T-helper 2 cell treated with Interferon-gamma antibody and Interleukin-4, amounts not matched to agents 5 μg/mL and 100 μg/mL, for 36 hours (primary cell): ENCODE measurements at places on chromosomes 4 and X.

DNA sequence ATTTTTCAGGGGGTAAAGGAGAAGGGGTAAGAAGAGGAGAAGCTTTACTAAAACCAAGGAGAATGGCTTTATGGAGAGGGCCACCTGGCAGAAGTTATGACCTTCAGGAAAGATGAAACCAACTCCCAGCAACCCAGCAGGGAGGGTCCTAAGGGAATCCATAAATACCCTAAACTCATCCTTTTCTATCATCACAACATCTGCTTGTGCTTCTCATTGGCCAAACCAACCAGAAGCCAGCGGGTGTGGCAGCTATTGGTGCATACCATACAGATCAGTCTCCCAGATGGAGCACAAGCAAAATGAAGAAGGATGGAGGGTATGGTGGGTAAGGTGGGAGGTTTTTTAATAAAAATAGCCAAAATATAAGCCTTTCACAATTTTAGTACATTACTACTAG, 58.5 kb upstream of the ARSJ start:
- DNase-seq: no peak
- H3K27ac ChIP-seq: no peak overlapping the region
- peaks cover 17% of the 10 kb centered on the region for H3K27me3 ChIP-seq
- H3K4me1 ChIP-seq: peaks cover 7% of the 10 kb centered on the region

DNA sequence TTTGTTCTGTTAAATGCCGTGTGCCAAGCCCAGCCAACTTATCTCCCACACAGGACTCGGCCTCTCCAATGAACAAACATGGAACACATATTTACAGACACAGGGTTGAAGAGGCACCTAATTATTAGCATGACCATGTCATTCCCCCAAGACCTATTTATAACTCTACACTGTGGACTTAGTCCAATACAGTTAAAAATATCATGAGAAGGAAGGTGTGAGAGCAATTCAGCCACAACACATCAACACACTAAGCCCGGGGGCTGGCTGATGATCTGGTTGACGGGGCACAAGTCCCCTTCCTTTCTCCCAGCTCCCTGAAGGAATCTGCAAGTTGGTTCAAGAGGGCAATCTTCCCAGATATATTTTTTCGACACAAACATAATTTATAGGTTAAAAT, 28.1 kb downstream of the MANBA start:
- no peak overlapping the region for H3K4me3 ChIP-seq
- no peaks in the 10 kb centered on the region for H3K27me3 ChIP-seq
- H3K4me1 ChIP-seq: peaks cover 13% of the 10 kb centered on the region
- peaks cover 31% of the 10 kb centered on the region for H3K36me3 ChIP-seq
- no peak for DNase-seq
- no peak overlapping the region for H3K27ac ChIP-seq

GRCh38 chr4:38654273-38654672, 9.7 kb upstream of the KLF3 start:
- peaks cover 18% of the 10 kb centered on the region for H3K4me1 ChIP-seq
- H3K27me3 ChIP-seq: peaks cover 53% of the 10 kb centered on the region
- H3K36me3 ChIP-seq: no peaks in the 10 kb centered on the region
- H3K4me3 ChIP-seq: peak overlapping the region; percentile 53

DNA sequence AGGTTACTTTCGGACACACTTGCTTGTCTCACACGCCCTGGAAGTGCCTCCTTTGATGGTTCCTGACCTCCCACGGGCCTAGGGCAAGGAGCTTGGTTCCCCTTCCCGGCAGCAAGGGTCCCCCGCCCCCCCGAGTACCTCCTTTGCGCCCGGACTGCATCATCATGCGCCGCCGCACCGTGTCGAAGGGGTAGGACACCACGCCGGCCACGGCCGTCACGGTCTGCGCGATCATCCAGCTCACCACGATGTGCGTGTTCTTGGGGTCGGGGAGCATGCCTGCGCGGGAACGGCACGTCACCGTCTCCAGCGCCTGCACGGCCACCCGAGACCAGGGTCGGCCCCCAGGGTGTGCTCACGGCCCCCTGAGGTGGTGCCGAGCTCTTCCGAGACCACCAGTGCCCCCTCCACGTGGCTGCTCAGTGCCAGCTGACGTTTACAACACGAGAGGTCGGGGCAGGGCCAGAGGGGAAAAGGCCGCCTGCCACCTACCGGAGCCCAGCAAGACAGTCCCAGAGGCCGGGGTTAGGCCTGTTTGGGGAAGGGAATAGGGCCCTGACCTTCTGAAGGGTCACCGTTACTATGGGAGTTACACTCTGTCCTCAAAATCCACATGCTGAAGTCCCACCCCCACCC, 4.7 kb downstream of the SLC25A6 start:
- H3K27ac ChIP-seq: no peak overlapping the region
- H3K27me3 ChIP-seq: no peaks in the 10 kb centered on the region
- peaks cover 63% of the 10 kb centered on the region for H3K36me3 ChIP-seq
- DNase-seq: no peak
- H3K4me1 ChIP-seq: peaks cover 5% of the 10 kb centered on the region
- no peak overlapping the region for H3K4me3 ChIP-seq

GRCh38 chr4:101187841-101188240, 159.5 kb downstream of the PPP3CA start:
- peaks cover 15% of the 10 kb centered on the region for H3K4me1 ChIP-seq
- H3K4me3 ChIP-seq: no peak overlapping the region
- no peak overlapping the region for H3K27ac ChIP-seq

GRCh38 chrX:54808109-54808604, 612 bp downstream of the MAGED2 start:
- H3K27ac ChIP-seq: peak overlapping the region; percentile 85
- DNase-seq: no peak
- H3K27me3 ChIP-seq: peaks cover 22% of the 10 kb centered on the region
- H3K36me3 ChIP-seq: peaks cover 10% of the 10 kb centered on the region
- H3K4me1 ChIP-seq: peaks cover 13% of the 10 kb centered on the region

DNA sequence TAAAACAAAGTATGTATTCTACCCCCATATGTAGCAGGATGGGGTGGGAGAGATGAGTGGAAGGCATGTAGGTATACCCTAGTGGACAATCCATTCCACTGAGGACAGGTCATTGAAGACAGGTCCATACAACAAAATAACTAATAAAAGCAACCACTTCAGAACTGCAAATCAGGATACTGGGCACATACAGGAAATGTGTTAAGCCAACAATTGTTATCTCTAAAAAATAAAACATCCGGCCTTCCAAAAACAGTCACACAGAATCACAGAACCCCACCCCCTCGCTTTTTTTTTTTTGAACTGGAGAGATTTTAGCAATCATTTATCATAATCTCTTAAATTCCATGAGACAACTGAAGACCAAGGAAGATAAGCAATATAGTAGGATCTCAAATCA, 112.9 kb downstream of the FRYL start:
- peaks cover 29% of the 10 kb centered on the region for H3K4me1 ChIP-seq
- no peaks in the 10 kb centered on the region for H3K27me3 ChIP-seq
- peaks cover 17% of the 10 kb centered on the region for H3K36me3 ChIP-seq
- no peak overlapping the region for H3K4me3 ChIP-seq
- DNase-seq: no peak

DNA sequence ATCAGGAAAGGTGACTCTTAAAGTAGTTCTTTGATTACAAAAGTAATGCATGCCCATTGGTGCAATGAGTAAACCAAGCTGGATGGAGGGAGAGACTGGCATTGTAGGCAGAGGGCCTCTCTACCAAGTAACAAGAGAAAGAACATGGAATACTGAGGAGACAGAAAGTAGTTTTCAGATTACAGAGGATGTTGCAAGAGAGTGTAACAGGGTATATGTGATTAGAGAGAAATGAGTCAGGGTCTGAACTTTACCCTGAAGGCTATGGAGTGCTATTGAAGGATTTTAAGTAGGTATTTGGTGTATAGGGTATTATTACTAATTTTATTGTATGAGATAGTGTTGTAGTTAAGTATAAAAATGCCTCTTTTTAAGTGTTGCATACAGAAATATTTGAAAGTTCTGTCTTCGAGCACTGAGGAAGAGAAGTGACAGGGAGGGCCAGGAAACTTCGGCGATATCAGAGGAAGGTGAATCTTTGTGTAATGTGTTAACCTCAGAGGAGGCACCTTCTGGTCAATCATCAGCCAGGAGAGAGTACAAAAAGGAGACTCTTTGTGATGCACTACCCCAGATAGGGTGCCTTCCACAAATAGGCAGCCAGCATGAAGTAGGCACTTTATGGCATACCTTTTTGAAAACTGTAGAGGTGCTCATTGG, 8.2 kb downstream of the NKAP start:
- DNase-seq: no peak
- H3K36me3 ChIP-seq: peaks cover 22% of the 10 kb centered on the region
- no peaks in the 10 kb centered on the region for H3K4me1 ChIP-seq
- H3K4me3 ChIP-seq: no peak overlapping the region
- H3K27me3 ChIP-seq: no peaks in the 10 kb centered on the region

GRCh38 chrX:15679246-15679645, 14.6 kb upstream of the CLTRN start:
- H3K36me3 ChIP-seq: peaks cover 7% of the 10 kb centered on the region
- H3K27ac ChIP-seq: no peak overlapping the region
- peaks cover 7% of the 10 kb centered on the region for H3K4me1 ChIP-seq
- no peaks in the 10 kb centered on the region for H3K27me3 ChIP-seq
- H3K4me3 ChIP-seq: no peak overlapping the region

DNA sequence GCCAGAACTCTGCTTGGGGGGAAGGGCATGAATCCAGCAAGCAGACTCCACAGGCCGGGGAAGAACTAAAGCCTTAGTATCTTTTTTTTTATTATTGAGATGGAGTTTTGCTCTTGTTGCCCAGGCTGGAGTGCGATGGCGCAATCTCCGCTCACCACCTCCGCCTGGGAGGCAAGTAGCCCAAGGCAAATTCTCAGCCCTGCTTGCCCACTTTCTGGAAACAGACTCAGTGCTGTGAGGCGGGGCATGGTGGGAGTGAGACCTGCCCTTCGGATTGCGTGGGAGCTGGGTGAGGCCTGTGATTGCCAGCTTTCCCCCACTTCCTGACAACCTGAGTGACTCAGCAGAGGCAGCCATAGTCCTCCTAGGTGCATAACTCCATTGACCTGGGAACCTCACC, 348.8 kb downstream of the GASK1B start:
- H3K27ac ChIP-seq: no peak overlapping the region
- H3K27me3 ChIP-seq: no peaks in the 10 kb centered on the region
- H3K4me1 ChIP-seq: no peaks in the 10 kb centered on the region
- H3K4me3 ChIP-seq: no peak overlapping the region

GRCh38 chr4:4420421-4420820, 33.5 kb downstream of the NSG1 start:
- no peak for DNase-seq
- peaks cover 15% of the 10 kb centered on the region for H3K4me1 ChIP-seq
- peaks cover 11% of the 10 kb centered on the region for H3K36me3 ChIP-seq

GRCh38 chrX:47420265-47420664, 49.9 kb downstream of the ZNF157 start:
- H3K27ac ChIP-seq: no peak overlapping the region
- no peak for DNase-seq
- no peaks in the 10 kb centered on the region for H3K36me3 ChIP-seq
- H3K4me3 ChIP-seq: no peak overlapping the region

DNA sequence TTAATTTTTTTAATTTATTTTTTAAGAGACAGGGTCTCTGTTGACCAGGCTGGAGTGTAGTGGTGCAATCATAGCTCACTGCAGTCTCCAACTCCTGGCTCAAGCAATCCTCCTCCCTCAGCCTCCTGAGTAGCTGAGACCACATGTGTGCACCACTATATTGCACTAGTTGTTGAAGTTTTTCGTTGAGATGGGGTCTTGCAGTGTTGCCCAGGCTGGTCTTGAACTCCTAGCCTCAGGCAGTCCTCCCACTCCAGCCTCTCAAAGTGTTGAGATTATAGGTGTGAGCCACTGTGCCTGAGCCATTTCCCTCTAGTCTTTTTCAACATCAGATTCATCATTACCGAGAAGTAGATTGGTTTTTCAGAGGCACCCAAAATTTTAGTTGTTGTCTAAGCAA, 165.7 kb downstream of the DCLK2 start:
- H3K4me1 ChIP-seq: no peaks in the 10 kb centered on the region
- H3K4me3 ChIP-seq: no peak overlapping the region
- H3K27me3 ChIP-seq: peaks cover 5% of the 10 kb centered on the region
- DNase-seq: no peak
- H3K27ac ChIP-seq: no peak overlapping the region

DNA sequence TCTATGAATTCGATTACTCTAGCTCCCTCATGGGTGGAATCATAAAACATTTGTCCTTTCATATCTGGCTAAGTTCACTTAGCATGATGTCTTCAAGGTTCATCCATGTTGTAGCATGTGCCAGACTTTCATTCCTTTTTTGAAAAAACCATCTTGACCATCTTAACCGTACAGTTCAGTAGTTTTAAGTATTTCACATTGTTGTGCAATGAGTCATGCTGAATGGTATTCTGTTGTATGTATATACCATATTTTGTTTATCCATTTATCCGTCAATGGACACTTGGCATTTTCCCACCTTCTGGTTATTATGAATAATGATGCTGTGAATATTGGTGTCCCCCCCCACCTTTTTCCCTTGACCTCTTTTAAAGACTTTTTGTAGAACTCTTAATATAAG, 72.4 kb upstream of the TLR2 start:
- no peak for DNase-seq
- peaks cover 18% of the 10 kb centered on the region for H3K4me1 ChIP-seq
- H3K4me3 ChIP-seq: no peak overlapping the region
- no peak overlapping the region for H3K27ac ChIP-seq
- peaks cover 58% of the 10 kb centered on the region for H3K36me3 ChIP-seq

GRCh38 chr4:87749883-87750282, 49.5 kb upstream of the IBSP start:
- H3K4me1 ChIP-seq: no peaks in the 10 kb centered on the region
- H3K27ac ChIP-seq: no peak overlapping the region
- no peaks in the 10 kb centered on the region for H3K36me3 ChIP-seq
- no peak overlapping the region for H3K4me3 ChIP-seq

DNA sequence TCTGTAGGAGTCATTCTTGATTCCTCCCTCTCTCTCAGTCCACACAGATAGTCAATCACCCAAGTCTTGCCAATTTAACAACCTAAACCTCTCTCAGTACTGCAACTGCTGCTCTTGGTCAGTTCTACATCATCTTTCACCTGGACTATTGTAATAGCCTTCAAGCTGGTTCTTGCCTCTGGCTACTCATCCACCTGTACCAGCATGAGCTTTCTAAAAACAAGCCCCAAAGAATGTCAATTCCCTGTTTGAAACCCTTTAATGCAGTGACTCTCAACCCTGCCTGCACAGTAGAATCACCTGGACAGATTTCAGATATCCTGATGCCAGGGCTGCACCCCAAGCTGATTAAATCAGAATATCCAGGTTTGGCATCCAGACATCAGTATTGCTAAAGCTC, 48.3 kb downstream of the VGLL1 start:
- H3K4me3 ChIP-seq: no peak overlapping the region
- DNase-seq: no peak
- H3K27ac ChIP-seq: no peak overlapping the region
- no peaks in the 10 kb centered on the region for H3K36me3 ChIP-seq

DNA sequence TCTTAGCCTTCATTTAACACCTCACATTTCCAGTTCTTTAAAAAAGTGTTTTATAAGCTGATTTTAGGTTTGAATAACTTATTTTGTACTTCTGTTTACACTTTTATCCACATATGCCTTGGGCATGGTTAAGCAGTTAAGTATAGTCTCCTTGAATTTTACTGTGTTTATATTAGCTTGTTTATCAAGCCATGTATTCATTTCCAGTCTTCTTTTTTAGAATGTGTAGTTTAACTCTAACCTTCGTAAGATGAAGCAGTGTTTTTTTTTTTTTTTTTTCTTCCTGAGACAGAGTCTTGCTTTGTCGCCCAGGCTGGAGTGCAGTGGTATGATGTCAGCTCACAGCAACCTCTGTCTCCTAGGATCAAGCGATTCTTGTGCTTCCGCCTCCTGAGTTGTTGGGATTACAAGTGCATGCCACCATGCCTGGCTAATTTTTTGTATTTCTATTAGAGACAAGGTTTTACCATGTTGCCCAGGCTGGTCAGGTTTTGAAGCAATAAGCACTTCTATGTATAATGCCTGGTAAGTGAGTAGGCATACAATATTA, 42.5 kb downstream of the BMP2K start:
- peaks cover 6% of the 10 kb centered on the region for H3K4me1 ChIP-seq
- no peak overlapping the region for H3K4me3 ChIP-seq
- DNase-seq: no peak
